Skeletal muscle cell (primary cell): ENCODE measurements at places on chromosomes 1 and 21.

DNA sequence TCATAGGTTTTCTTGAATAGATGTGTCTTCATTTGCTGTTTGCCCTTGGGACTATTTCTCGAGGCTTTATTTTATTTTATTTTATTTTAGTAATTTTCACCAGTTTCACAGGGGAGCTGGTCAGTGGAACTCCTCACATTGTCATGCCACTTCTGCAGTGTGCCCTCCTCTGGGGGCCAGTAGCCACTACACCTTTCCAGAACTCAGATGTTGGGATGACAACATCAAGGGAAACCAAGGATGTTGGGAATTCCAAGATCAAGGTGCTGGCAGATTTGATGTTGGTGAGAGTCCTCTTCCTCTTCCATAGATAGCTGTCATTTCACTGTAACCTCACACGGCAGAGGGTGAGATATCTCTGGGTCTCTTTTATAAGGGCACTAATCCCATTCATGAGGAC is 35.5 kb downstream of the SLC26A9 start:
- no peak for DNase-seq

DNA sequence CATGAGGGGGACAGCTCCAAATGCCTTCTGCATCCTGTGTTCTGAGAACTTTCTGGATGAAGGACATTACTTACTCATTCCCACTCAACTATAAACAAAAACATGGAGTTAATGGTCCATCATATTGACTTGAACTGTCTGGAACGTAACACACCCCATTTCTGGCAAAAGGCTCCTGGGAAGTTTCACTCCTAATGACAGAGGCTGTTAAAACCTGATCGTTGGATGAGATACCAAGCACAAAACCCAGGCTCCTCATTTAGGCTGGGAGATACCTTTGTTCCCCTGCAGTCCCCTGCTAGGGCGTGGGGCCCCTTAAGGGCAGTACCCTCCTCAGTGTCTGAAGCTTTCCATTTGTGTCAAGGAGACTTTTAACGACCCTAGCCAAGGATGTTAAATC is 78.9 kb downstream of the RHOU start:
- DNase-seq: no peak

DNA sequence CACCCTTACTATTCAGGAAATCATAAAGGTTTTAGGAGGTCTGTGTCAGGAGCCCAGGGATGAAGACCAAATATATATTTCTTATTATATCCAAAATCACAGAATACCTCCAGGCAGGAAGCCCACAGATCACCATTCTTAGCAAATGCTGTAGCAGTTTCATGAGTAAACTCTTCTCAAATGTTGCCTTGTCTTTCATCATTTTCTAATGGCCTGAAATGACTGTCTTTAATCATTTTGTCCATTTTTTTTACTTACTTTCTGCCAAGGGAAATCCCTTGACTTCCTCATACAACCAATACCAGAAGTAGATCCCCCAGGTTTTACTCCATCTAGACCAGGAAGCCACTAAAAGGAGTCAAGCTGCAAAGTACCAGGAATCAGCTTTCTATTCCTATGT is 32.4 kb downstream of the PSMG1 start:
- no peak for DNase-seq

- no peak for DNase-seq
Observed at GRCh38 chr1:89607156-89607555, 25.8 kb upstream of the LRRC8C start.

GRCh38 chr1:185560760-185561159 is 173.4 kb upstream of the HMCN1 start:
- no peak for DNase-seq

- DNase-seq: peak; percentile 25
Observed at GRCh38 chr1:65825741-65826140, 33.0 kb downstream of the PDE4B start.

GRCh38 chr1:230000493-230001184 is 66.4 kb upstream of the GALNT2 start:
- no peak for DNase-seq

GRCh38 chr1:15249081-15249480 is 2.1 kb downstream of the FHAD1 start:
- no peak for DNase-seq

DNA sequence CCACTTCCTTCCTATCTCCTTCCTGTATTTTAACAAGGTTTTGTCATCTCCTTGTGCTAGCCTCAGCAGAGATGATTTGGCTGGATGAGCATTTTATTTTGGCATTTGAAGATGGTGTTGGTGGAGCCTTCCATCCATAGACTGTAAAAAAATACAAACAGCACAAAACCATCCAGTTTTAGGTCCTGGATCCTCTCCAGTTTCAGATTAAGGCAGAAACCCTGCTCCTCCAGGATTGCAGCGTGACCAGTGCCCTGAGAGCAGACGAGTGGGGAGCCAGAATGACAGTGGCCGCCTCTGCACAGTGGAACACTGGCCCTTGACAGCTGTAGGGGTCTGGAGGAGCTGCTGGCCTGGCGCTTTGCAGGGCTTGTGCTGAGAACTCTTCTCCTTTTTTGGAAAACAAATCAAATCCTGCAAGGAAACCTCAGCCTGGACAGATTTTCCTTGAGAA is 72.2 kb upstream of the GADD45A start:
- DNase-seq: no peak

DNA sequence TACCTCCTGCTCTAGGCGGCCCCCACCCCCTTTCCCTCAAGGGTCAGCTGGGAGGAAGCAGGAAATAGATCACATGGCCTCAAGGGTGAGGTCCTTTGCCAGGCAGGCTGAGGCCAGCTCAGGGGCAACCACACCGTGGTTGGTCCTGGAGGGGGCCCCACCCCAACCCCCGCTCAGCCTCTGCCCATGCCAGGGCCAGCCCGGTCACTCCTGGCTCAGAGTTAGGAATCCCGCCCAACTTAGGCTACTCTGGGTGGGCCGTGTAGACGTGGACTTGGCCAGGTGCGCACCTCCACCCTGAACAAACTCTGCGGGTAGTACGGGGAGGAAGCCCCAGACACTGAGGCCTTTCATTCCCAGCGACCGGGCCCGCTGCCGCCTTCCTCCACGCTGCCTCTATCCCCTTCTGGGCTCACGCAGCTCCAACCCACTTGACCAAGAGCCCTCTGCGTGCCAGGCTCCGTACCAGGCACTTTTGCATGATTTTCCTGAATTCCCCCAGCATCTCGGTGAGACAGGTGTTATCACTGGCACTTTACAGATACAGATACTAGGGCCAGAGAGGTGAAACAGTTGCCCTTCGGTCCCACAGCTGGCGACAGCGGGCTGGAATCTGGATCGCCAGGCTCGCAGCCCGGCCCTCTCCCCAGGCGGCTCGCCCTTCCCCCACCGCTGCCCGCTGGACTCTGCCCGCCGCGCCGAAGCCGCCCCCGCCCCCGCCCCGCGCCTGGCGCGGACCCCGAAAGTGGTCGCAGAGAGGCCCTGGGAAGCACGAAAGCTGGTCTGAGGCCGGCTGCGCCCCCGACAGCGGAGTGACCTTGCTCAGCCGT is 769 bp downstream of the GALE start:
- no peak for DNase-seq

GRCh38 chr1:4452701-4453100 is 201.7 kb upstream of the AJAP1 start:
- no peak for DNase-seq

GRCh38 chr1:56029319-56030003 is 549.9 kb downstream of the PLPP3 start:
- no peak for DNase-seq

DNA sequence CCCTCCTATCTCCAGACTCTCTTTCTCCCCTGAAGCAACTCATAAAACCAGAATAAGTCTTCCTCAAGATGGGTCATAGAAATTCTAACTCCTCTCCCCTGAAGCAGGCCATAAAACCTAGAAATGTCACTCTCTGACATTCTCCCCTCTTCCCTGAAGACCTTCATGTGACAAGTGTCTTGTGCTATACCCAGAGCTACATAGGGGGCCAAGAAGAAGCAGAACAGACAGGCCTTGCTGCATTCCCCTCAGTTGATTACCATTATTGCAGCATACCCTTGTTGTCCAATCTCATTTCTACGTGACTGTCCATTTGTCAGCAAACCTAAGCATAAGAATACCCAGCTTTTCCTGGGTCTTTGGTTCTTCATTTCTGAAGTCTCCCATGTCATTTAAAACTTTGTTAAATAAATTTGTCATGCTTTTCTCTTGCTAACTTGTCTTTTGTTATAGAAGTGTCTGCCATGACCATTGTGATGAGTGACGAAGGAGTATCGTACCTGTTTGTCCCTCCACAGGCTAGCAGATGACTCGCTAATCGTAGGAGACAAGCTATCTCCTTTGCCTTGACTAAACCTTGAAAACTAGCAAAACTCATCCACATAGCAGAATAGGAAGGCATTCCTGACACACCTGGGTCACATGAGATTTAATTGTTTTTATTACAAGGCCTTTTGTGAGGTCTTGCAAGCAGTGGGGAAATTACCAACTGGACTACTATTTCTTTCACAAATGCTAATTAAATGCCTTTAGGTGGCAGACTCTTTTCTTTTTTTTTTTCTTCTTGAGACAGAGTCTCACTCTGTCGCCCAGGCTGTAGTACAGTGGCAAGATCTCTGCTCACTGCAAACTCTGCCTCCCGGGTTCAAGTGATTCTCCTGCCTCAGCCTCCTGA is 39.4 kb upstream of the ZNF326 start:
- no peak for DNase-seq

GRCh38 chr1:43329995-43330751 is 7.4 kb upstream of the MPL start:
- peak; percentile 41 for DNase-seq

GRCh38 chr1:230917284-230918135 is 49.2 kb upstream of the C1orf198 start:
- DNase-seq: peak; percentile 14

- no peak for DNase-seq
Observed at GRCh38 chr1:21084111-21084810, 92.4 kb downstream of the EIF4G3 start.

GRCh38 chr1:214548988-214549387 is 2.4 kb downstream of the PTPN14 start:
- DNase-seq: no peak
